ENCODE measurements at places on chromosomes 4 and X.
A peak's percentile ranks its signal among the peaks of the same experiment; 100 is the strongest.

- no peak for DNase-seq
Measured at GRCh38 chrX:103183912-103184311, 31.0 kb upstream of the BEX4 start.

GRCh38 chrX:13742397-13743176 lies 8.0 kb downstream of the OFD1 start:
- DNase-seq: no peak

DNA sequence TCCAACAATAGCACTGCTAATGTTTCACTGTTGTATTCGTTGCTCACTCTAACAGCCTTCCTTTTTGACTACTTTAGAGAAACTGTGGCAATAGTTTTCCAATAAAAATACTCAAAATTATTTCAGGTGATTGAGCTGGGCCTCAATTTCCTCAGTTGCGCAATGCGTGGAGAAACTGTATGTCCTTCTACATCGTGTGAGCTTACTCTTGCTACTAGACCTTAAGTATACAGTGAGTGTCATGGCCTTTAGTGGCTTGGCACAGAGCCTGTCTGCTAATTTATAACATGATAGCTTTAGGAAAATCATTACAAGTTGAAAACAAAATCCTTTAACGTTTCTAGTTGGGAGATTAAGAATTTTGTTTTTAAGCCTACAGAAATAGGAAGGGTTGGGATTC lies 114.5 kb downstream of the COL4A6 start:
- DNase-seq: no peak

DNA sequence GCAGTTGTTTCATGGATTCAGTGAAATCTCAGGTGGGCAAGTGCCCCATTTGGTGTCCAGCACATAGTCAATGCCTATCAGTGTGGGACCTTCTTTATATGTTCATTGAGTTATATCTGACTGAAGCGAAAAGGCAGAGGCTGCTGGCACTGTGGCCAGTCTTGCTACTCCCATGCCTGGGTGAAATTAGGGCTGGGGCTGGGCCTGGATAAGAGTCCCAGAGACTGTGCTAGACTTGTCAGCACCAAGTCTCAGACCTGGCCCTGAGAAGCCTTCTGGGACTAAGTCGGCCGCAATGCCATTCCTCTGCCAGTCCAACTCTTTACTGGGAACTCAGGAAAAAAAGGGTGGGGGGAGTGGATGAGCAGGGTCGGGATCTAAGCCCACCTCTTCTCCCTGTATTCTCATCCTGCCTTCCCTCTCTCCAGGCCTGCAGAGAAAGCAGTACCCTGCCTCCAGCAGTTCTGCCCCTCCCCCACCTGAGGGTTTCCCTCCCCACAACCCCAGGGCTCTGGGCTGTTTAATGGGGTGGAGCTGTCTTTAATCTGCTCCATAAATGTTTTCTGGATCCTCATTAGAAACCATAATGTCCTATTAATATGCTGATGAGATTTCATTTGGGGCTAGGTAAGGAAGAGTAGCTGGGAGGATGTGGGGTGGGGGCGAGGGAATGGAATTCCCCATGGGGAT lies 153.5 kb upstream of the PJA1 start:
- DNase-seq: no peak

DNA sequence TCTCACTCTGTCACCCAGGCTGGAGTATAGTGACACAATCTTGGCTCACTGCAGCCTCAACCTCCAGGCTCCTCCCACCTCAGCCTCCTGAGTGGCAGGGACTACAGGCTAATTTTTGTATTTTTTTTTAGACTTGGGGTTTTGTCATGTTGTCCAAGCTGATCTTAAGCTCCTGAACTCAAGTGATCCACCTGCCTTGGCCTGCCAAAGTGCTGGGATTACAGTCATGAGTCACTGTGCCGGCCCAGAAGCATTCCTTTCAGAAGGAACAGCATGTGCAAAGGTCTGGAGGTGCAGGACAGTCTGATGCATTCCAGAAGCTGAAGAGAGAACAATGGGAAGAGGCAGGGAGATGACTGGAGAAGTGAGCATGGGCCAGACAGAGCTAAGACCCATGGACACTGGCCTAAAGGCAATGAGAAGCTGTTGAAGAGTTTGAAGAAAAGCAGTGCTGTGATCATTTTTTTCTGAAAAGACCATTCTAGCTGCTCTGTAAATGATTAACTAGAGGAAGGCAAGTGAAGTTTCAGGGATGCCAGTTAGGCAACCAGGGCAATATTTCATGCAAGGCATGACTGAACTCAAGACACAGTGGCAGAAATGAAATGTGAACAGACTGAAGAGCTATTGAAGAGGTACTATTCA lies 43.2 kb downstream of the MANBA start:
- no peak for DNase-seq

DNA sequence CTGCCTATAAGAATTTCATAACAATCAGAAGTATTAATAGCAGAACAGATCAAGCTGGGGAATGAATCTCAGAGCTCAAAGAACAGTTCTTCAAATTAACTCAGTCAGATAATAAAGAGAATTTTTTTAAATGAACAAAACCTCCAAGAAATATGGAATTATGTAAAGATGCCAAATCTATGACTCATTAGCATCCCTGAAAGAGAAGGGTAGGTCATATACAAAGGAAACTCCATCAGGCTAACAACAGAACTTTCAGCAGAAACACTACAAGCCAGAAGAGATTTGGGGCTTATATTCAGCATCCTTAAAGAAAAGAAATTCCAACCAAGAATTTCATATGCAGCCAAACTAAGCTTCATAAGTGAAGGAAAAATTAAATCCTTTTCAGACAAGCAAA lies 28.6 kb downstream of the CBR4 start:
- no peak for DNase-seq

DNA sequence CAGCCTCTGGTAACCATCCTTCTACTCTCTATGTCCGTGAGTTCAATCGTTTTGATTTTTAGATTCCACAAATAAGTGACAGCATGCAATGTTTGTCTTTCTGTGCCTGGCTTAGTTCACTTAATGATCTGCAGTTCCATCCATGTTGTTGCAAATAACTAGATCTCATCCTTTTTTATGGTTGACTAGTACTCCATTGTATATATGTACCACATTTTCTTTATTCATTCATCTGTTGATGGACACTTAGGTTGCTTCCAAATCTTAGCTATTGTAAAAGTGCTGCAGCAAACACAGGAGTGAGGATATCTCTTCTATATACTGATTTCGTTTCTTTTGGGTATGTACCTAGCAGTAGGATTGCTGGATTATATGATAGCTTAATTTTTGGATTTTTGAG lies 140.9 kb downstream of the MID1 start:
- no peak for DNase-seq

DNA sequence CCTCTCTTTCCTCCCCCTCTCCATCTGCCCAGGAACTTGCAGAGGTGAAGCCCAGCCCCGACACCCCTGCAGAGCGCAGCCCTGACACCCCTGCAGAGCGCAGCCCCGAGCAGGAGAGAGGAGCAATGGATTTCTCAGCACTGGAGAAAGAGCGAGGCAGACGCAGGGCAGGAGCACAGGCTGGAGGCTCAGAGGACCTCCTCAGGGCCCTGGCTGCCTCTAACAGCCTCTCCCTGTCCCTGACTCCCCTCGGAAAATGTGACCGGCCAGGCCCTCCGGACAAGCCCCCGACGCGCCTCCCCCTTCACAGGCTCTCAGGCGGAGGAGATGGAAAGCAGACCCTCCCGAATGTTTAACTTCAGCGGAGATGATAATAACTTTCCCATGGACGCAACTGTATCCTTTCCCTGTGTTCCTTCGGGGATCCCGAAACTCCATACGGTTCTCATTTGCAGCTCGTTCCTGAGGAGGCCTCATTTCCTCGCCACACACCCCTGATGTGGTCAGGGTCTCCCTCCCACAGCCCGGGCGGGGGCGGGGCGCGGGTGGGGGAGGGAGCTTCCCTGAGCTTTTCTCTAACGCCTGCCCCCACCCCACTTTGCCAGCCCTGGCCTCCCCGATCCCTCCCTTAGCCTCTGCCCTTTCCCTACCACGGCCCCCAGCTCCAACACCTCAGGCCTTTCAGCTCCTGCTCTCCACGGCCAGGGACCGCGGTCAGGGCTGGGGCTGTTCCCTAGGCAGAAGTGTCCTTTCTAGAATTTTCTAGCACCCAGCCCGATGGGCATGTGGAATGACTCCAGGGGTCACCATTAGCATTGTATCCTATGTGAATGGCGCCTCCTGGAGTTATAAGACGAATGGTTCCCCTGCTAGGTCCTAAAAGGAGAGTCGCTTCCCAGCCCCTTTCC lies 201.1 kb upstream of the BCOR start:
- no peak for DNase-seq

DNA sequence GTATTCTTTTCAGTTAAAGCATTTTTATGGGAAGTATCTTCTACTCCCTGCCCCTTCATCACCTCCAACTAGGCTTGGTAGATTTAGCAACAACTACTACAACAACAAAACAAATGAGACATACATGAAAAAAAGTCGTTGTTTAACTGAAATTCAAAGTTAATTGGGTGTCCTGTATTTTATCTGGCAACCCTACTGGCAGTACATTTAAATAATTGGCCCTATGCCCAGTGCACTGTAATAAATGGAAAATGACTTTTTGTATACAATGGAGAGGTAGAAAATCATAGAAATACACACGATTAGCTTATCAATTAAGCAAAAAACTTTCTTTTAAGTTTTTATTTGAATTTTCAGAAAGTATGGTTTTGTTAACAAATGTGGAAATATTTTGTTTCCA lies 21.4 kb upstream of the CLGN start:
- DNase-seq: no peak

GRCh38 chrX:23779025-23779424 lies 3.9 kb upstream of the SAT1 start:
- DNase-seq: no peak

DNA sequence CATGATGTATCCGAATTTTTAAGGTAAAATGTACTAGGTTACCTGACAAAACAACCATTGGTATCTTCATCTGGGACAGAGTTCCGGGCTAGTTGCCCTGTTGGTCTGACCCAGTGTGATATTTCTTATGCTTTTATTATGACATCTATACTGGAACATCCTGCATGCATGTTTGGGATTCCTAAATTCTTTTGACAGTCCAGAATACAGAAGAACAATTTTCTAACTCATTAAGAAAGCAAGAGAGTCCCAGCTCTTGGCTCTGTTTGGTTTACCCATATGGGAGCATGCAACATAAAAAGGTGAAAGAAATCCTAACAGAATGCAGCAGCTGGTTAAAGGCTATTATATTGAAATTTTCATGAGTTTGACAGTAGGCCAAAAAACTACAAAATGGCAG lies 247.7 kb upstream of the FTHL17 start:
- DNase-seq: no peak

- no peak for DNase-seq
Measured at GRCh38 chr4:11194431-11194830, 234.3 kb downstream of the HS3ST1 start.

- no peak for DNase-seq
Measured at GRCh38 chrX:10064736-10065135, 92.0 kb upstream of the CLCN4 start.

GRCh38 chr4:10371121-10371520 lies 86.1 kb downstream of the ZNF518B start:
- no peak for DNase-seq

DNA sequence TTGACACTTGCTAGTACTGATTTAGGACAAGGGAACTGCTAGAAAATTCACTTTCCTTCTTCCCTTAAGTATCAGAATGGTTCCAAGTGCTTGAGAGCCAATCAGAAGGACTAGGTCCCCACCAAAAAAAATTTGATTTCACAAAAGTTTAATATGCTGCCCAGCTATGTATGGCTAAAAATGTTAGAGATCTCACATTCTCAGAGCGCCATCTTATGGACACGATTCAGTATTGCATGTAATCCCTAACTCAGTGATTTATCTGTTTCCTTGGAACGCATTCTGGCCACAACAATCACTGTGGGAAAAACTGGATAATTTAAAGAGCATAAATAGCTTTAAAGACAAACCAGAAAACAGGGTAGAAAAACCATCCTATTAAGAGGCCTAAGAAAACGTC lies 255.1 kb upstream of the GPC4 start:
- DNase-seq: peak; percentile 43

- DNase-seq: no peak
Measured at GRCh38 chr4:25467843-25468242, 90.8 kb downstream of the ANAPC4 start.

DNA sequence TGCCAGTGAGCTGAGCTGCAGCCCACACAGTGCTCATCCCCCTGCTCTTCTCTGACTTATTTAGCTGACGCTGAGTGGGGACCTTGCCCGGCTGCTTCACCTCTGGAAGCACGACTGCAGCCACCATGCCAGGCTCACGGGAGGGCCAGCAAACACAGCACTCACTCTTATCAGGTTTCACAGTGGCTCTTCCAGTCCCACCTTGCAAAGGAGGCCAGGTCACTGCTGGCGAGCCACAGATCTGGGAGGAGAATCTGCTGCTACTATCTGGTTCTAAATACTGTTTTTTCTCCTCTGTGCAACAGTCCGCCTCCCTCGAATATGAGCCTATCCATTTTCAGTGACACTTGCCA lies 6.7 kb upstream of the SPON2 start:
- DNase-seq: no peak

DNA sequence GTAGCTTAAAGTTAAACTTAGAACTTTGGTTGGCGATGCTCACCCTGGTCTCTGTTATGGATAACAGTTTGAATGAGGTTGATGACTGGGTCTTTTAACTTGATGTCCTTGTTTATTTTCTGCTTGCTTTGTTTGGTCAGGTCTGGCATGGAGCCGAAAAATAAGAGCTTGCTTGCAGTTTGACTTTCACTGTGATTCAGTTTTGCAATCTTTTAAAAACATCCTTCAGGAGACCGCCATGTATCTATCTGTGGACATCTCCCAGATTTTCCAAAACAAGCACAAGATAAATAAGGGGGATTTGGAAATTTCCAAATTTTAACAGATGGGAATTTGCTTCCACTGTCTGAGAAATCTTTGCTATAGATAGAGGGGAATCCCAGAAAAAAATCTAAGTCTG lies 246.7 kb downstream of the PALLD start:
- no peak for DNase-seq

- DNase-seq: no peak
Measured at GRCh38 chr4:110061076-110061475, 137.3 kb downstream of the ELOVL6 start.
